Upper lobe of right lung (tissue), 1 donor: ENCODE measurements at places on chromosomes 1 and 21. TPM values are rescaled to one million over a fixed set of nuclear protein-coding genes. Genes with fewer than 3 reads are reported as not detected.

DNA sequence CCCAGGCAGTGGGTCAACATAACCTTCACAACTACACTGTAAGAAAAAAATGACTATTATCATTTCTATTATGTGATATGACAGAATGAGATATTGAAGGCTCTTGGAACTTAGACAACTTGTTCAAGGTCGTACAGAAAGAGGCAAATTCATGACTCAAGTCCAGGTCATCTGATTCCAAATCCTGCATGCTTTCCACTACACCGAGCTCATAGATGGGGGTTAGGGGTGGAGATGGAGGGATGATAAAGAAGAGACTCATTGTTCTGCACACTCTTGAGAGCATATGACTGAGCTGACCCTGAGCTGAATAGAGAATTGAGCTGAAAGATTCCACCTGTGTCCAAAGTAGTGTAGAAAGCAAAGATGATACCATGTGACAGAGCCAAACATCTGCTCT, 2.8 kb downstream of the FCRL6 start:
- H3K4me1 ChIP-seq, result peaks cover 5% of the 10 kb centered on the region
- DNase-seq, result no peak
- no peaks in the 10 kb centered on the region for H3K27me3 ChIP-seq
- H3K4me3 ChIP-seq, result no peak overlapping the region
- H3K36me3 ChIP-seq, result no peaks in the 10 kb centered on the region
- H3K27ac ChIP-seq, result no peak overlapping the region

Gene KRTAP11-1
- not detected for total RNA-seq

- H3K4me1 ChIP-seq, result no peaks in the 10 kb centered on the region
- H3K27ac ChIP-seq, result no peak overlapping the region
- no peaks in the 10 kb centered on the region for H3K36me3 ChIP-seq
- H3K4me3 ChIP-seq, result no peak overlapping the region
- no peak for DNase-seq
- H3K27me3 ChIP-seq, result no peaks in the 10 kb centered on the region
Measured at GRCh38 chr1:40020447-40021085, 20.0 kb upstream of the CAP1 start.

GRCh38 chr1:16615253-16616252, 2.2 kb upstream of the NBPF1 start:
- no peaks in the 10 kb centered on the region for H3K27me3 ChIP-seq
- H3K36me3 ChIP-seq, result peaks cover 19% of the 10 kb centered on the region
- H3K4me3 ChIP-seq, result no peak overlapping the region
- H3K4me1 ChIP-seq, result peaks cover 16% of the 10 kb centered on the region
- DNase-seq, result peak; percentile 60
- H3K27ac ChIP-seq, result no peak overlapping the region

- no peaks in the 10 kb centered on the region for H3K4me1 ChIP-seq
- DNase-seq, result no peak
- no peaks in the 10 kb centered on the region for H3K36me3 ChIP-seq
- H3K27me3 ChIP-seq, result no peaks in the 10 kb centered on the region
- H3K27ac ChIP-seq, result no peak overlapping the region
- no peak overlapping the region for H3K4me3 ChIP-seq
Measured at GRCh38 chr1:209493559-209493958, 90.0 kb upstream of the CAMK1G start.

- H3K36me3 ChIP-seq, result no peaks in the 10 kb centered on the region
- H3K4me3 ChIP-seq, result no peak overlapping the region
- peak overlapping the region; percentile 42 for H3K27ac ChIP-seq
- no peak for DNase-seq
- H3K27me3 ChIP-seq, result no peaks in the 10 kb centered on the region
- peaks cover 23% of the 10 kb centered on the region for H3K4me1 ChIP-seq
Measured at GRCh38 chr1:154833841-154834240, 36.2 kb downstream of the KCNN3 start.

DNA sequence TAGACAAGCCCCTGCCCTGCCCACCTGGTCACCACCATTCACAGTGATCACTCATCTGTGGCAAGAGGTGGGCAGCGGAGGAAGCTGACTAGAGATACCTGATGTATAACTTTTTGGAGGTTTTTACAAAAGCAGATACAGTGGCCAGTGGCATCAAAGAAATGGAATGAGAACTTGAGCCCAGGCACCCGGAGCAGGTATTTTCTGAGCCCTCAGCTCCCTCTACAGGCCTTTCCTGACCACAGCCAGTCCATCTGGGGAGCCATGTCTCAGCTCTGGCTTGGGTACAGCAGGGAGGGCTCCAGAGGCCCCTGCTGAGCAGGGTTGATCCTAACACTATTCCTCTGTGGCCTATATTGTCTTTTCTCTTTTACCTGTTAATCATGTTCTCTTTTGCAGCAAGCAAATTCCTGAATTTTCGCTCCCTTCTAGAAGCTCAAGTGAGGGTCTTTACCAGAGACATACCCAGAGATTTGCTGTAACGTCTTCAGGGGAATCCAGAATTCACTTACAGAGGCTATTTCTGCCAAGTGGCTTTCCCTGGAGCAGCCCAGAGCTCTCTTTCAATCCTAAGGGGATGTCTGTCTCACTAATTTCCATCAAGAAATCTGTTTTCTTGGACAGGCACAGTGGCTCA, 27.3 kb downstream of the GPR157 start:
- H3K4me1 ChIP-seq, result no peaks in the 10 kb centered on the region
- no peak overlapping the region for H3K27ac ChIP-seq
- DNase-seq, result no peak

DNA sequence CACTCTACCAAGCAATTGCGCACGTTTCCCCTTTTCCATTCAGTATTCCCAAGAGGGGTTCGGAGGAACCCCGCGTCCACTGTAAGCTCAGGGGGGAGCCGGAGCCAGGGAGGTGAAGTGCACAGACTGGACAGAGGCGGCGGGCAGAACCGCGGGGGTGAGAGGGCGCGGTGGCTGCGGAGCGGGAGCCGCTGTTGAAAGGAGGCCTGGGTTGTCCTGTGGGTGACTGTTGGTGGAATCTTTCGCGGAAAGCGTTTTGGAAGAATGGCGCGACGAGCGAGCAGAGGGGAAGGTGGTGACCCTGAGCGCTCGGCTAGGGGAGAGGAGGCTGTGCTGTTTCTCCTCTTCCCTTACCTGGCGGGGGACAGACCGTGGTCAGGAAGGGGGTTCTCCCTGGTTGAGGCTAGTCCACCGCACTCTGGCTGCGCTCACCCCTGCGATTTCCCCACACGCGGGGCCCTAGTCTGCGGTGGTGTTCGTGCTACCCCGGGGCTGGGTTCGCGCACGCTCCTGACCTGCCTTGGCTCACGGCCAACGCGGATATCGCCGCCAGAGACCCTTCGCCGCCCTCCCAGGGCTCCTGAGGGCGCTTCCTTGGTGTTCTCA, 92.8 kb downstream of the PRKAB2 start:
- DNase-seq, result no peak
- H3K27ac ChIP-seq, result no peak overlapping the region
- H3K27me3 ChIP-seq, result peaks cover 75% of the 10 kb centered on the region

Gene PLXNA2
- 98.5 TPM for total RNA-seq

DNA sequence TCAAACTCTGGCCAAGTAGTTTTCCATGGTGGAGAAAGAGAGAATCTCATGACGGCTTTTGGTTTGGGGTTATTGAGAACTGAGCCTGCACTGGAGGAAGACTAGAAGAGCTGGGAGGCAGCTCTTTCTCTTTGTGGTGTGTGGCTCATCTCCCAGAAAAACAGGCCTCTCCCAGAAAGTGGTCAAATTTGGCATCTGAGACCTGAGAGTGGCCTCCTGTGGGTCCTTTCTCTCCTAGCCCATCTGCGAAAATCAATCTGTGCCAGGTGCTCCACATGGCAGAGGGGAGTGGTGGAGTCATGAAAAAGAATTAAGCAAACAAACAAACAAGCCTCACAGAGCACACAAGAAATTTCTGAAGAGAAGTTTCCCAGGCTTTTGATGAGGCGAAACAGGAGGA, 305.0 kb downstream of the ST6GALNAC3 start:
- no peaks in the 10 kb centered on the region for H3K36me3 ChIP-seq
- H3K27me3 ChIP-seq, result no peaks in the 10 kb centered on the region
- no peak for DNase-seq
- no peaks in the 10 kb centered on the region for H3K4me1 ChIP-seq
- no peak overlapping the region for H3K4me3 ChIP-seq
- H3K27ac ChIP-seq, result no peak overlapping the region

Gene RYR2
- total RNA-seq, result 7.8 TPM

- H3K27me3 ChIP-seq, result no peaks in the 10 kb centered on the region
- H3K27ac ChIP-seq, result no peak overlapping the region
- peaks cover 8% of the 10 kb centered on the region for H3K4me1 ChIP-seq
- DNase-seq, result no peak
Measured at GRCh38 chr1:77639056-77639455, 43.4 kb downstream of the ZZZ3 start.

Gene WARS2
- 13.4 TPM for total RNA-seq

DNA sequence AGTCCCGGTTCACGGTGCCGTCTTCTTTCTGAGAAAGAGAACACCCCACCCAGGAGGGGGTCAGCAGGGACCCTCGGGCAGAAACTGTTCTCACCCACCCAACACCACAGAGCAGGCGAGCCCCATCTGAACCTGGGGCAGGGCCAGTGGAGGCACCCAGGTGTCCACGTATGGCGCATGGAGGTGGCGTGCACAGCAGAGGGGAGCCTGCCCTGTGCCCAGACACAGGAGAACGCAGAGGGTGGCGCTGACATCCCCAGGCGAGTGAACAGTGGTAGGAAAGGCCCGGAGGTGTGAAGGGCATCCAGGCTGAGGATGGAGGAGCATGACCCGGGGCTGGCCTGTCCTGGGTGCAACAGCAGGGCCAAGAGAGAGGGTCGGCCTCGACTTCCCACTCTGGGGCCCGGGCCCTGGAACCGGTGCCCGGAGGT, 91.1 kb downstream of the STUM start:
- no peak for DNase-seq
- no peak overlapping the region for H3K27ac ChIP-seq
- H3K27me3 ChIP-seq, result no peaks in the 10 kb centered on the region
- H3K4me3 ChIP-seq, result no peak overlapping the region

DNA sequence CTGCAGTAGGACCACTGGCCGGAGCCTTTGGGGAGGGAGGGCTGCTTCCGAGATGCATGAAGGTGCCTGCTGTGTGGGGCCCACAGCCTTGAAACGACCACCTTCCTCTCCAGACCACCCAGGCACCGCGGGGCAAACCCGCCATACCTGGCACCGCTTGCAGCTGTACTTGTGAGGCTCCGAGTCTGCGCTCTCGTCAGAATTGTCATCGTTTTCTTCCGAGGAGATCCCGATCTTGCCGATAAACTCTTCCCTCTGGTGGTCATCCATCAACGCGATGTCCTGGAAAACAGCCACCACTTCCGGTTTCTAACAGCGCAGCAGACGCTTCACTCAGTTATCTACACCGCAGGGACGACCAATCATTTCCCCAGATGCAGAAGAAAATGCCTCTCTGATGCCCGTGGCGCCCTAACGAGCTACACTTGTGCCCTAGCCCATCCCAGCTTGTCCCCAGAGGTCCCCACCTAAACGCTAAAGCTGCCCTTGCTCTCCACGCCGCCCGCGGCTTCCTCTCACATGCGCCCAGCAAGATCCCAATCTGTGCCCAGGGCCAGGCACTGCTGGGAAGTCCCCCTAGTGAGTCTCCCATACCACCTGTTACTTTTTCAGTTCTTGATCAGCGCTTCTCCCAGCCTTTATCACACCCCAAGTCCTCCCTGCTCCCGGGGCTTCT, 55.0 kb upstream of the RIPK4 start:
- no peak overlapping the region for H3K4me3 ChIP-seq
- H3K27me3 ChIP-seq, result no peaks in the 10 kb centered on the region
- DNase-seq, result no peak
- H3K4me1 ChIP-seq, result peaks cover 2% of the 10 kb centered on the region

Gene CD160
- total RNA-seq, result 0.93 TPM

Gene LCE1B
- total RNA-seq, result not detected

DNA sequence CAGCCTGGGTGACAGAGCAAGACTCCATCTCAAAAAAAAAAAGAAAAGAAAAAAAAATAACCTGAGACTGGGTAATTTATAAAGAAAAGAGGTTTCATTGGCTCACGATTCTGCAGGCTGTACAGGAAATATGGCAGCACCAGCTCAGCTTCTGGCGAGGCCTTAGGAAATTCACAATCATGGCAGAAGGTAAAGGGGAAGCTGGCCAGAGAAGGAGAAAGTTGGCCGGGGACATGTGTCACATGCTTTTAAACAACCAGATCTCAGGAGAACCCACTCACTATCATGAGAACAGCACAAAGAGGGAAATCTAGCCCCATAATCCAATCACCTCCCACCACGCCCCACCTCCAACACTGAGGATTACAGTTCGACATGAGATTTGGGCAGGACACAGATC, 125.3 kb downstream of the DISP1 start:
- no peak overlapping the region for H3K27ac ChIP-seq
- DNase-seq, result no peak

GRCh38 chr1:118992868-118993699, 4.9 kb upstream of the TBX15 start:
- no peak overlapping the region for H3K4me3 ChIP-seq
- no peaks in the 10 kb centered on the region for H3K36me3 ChIP-seq

- no peak overlapping the region for H3K27ac ChIP-seq
- no peaks in the 10 kb centered on the region for H3K27me3 ChIP-seq
- H3K36me3 ChIP-seq, result no peaks in the 10 kb centered on the region
- H3K4me1 ChIP-seq, result no peaks in the 10 kb centered on the region
- H3K4me3 ChIP-seq, result no peak overlapping the region
- DNase-seq, result no peak
Measured at GRCh38 chr1:200319148-200319547, 90.7 kb downstream of the ZNF281 start.

Gene PLPP3
- 124 TPM for total RNA-seq

Gene PTPN14
- total RNA-seq, result 43.7 TPM

GRCh38 chr1:113946112-113946511, 17.0 kb downstream of the HIPK1 start:
- no peaks in the 10 kb centered on the region for H3K27me3 ChIP-seq
- H3K36me3 ChIP-seq, result peaks cover 16% of the 10 kb centered on the region
- DNase-seq, result no peak
- peaks cover 32% of the 10 kb centered on the region for H3K4me1 ChIP-seq
- no peak overlapping the region for H3K27ac ChIP-seq
- H3K4me3 ChIP-seq, result no peak overlapping the region

- H3K4me1 ChIP-seq, result no peaks in the 10 kb centered on the region
- H3K4me3 ChIP-seq, result no peak overlapping the region
- H3K27ac ChIP-seq, result no peak overlapping the region
- peak; percentile 39 for DNase-seq
Measured at GRCh38 chr1:43632135-43632670, 17.7 kb upstream of the KDM4A start.
